CD4-positive, alpha-beta T cell treated with Interleukin-21 for 1 hour (primary cell): ENCODE measurements at places on chromosomes 2 and 18.

DNA sequence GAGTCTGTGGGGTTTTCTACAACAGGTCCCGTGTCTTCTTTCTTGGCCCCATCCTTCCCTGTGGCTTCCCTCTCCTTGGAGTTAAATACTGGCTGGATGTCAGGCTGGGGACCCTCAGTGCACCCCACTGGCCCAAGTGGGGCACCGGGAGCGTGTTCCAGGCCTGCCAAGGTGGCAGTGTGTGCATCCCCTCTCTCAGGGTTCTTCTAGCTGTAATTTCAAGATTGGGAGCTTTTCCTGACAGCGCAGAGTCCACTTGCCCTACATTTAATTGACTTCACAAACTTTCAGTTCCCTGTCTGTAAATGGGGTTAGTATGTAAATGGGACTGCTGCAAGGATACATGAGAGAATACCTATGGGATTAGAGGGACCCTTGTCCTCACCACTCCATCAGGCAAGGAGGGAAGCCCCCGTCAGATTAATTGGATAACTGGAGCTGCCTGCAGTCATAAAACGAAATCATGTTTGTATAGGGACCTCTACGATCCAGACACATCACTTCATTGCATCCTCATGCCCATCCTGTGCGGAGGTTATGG is 66.6 kb downstream of the IL1R2 start:
- no peak for DNase-seq

DNA sequence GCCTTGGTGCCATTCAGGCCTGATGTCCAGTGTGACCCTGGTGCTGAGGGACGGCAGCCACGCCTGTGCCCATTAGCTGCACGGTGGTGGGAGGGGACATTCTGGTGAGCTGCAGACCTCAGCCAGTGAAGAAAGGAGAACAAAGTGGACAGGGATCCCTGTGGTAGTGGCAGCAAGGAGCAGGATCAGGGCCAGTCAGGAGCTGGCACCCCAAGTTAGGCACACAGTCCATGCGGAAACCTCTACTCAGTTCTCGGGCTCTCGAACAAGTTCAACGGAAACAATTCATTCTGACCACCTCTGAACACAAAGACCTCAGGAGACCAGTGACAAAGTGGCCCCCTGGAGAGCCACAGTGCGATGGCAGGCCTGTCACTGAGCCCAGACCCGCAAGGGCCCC is 30.1 kb downstream of the COA5 start:
- no peak for DNase-seq

DNA sequence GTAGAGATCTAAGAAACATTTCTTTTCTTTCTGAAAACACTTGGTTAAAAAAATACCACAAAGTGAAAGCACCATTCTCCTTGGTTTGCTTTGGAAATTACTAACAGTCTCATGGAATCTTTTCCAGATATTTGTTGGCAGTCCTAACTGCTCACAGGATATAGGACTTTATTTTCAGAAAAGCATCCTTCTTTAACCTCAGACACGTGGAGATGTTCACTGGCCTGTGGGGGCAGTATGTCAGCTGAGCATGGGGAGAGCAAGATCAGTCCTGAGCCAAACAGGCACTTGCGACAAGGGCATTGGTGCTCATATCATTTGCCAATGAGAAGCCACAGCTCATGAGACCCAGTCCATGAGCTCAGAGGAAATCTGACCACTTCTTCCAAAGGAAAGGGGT is 371.9 kb downstream of the NBAS start:
- no peak for DNase-seq

DNA sequence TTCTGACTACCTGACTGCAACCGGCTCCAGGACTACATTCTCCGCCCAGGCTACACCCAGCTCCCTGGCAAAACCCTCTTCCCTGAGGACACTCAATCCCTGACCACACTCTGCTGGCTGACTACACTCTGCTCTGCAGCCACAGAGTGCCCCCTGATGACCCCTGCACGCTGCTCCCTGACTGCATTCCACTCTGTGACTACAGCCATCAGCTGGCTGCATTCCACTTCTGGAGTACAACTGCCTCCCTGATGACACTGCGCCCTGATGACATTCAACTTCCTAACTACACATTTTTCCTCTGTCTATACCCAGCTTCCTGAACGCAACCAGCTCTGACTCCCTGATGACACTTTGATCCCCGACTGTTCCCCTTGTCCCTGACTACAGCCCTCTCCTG is 71.3 kb upstream of the NRXN1 start:
- DNase-seq = no peak

DNA sequence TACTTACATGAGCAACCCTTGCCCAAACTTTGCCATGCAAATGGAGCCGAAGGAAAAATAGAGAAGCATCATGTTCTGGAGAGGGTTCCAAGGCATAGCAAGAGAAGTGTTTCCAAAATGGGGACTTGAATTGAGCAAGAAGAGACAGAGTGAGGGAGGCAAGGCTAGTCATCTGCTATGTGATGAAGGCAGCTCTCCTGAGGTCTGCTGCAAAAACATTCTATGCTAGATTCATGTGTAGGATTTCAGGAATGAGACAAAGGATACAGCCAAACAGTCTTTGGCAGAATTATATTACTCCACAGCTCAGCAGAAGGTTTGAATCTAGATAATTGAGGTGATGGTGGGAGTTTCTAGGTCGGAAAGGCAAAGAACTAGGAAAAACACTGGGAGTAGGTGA is 24.1 kb upstream of the MRPL19 start:
- no peak for DNase-seq

DNA sequence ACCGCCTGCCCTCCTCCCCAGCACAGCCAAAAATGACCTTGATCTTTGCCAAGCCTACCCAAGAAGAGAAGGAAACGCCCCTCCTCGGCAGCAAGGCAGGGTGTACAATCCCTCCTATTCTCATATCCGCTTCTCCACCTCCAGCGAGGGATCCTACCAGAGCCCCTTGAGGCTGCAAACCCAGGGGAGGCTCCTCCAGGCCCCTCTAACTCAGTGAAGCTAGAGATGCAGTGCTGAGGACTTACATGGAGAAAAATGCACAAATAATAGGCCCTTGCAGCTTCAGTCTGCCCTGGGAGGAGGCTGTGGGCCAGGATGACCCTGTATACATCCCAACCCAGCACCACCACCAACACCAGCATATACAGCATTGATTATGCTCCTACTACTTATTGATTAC is 46.9 kb upstream of the POMC start:
- peak; percentile 6 for DNase-seq

DNA sequence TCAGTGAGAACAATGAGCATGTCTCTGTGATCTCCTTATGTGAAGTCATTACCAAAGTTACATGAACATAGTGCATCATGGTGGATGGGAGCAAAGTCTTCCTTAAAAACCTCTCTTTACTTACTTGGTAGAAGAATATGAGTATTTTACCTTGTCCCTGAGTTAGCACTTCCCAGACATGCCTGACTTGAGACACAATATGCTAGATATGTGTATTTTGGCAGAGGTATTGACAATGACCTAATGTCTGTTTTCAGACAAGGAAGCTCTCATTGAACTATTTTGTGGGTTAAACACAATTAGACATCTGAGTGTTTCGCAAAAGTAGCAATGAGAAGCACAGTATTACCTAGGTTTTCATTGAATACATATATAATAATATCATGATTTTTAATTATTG is 99.1 kb upstream of the MC4R start:
- DNase-seq = no peak

DNA sequence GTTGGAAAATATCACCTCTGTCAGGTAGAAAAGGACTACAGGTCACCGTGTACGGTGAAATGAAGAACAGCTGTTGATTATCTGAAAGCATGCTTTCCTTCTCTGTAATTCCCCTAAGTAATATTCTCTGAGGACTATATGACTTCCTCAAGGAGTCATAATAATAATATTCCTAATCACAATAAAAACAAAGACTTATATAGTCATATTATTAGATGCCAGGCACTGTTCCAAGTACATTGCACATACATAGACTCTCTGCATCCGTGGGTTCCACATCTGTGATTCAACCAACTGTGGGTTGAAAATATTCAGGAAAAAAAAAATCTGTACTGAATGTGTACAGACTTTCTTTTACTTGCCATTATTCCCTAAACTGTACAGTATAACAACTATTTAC is 512.4 kb upstream of the ID2 start:
- no peak for DNase-seq
